ENCODE measurements at places on chromosomes 11 and 22.

- DNase-seq, result no peak
Observed at GRCh38 chr11:125625225-125625629, 264 bp downstream of the CHEK1 start.

- DNase-seq, result no peak
Observed at GRCh38 chr11:15909937-15910598, 446.3 kb downstream of the SOX6 start.

DNA sequence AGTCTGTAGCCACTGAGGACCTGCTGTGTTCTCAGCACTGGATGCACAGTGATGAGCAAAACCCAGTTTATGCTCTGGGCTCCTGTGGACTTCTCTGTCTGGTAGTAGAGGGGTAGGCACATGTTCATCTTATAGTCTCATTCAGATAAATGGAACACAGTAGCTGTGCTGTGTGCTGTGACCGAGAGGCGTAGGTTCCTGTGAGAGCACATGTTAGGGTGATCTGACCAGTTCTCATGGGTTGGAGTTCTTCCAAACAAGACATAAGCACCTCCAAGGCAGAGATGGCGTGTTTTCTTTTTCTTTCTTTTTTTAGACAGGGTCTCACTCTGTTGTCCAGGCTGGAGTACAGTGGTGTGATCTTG, 154.8 kb upstream of the RASSF10 start:
- no peak for DNase-seq

GRCh38 chr11:57641011-57641807, 8.5 kb downstream of the YPEL4 start:
- DNase-seq, result no peak
